ENCODE measurements at places on chromosomes 13 and 19.

DNA sequence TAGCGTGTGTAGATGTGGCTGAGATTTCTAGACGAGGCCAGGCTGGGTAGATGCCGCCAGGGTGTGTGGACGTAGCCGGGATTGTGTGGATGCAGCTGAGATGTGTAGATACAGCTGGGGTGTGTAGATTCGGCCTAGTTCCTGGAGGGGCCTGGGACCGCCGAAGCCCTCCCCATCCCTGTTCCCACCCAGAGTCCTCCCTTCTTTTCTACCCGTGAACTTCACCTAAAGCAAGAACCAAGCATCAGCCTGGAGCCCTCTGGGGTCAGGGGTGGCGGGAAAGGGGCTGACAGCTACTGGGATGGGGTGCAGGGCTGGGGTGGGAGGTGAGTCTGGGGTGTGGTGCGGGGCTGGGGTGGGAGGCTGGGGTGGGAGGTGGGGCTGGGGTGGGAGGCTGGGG, 768 bp downstream of the TMPRSS9 start:
- no peak for DNase-seq

- no peak for DNase-seq
Observed at GRCh38 chr13:24644036-24644435, 36.2 kb upstream of the ATP12A start.

GRCh38 chr19:19510432-19510831, 4.9 kb downstream of the TSSK6 start:
- no peak for DNase-seq

DNA sequence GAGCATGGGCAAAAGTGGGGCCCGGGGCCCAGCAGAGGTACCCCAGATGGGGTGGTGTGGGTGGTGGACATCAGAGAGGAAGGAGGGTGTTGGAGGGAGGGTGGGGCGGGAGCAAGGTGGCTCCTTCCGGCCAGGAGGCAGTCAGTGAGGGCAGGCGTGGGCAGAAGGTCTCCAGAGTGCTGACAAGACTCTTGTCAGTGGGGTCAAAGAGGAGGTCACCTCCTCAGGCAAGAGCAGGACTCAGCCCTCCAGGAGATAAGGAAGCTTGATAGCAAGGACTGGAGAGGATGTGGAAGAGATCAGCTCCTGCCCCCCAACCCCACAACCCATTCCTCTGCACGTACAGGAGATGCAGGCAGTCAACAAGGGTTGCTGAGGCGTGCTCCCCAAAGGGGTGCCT, 9.8 kb downstream of the GJA3 start:
- no peak for DNase-seq

DNA sequence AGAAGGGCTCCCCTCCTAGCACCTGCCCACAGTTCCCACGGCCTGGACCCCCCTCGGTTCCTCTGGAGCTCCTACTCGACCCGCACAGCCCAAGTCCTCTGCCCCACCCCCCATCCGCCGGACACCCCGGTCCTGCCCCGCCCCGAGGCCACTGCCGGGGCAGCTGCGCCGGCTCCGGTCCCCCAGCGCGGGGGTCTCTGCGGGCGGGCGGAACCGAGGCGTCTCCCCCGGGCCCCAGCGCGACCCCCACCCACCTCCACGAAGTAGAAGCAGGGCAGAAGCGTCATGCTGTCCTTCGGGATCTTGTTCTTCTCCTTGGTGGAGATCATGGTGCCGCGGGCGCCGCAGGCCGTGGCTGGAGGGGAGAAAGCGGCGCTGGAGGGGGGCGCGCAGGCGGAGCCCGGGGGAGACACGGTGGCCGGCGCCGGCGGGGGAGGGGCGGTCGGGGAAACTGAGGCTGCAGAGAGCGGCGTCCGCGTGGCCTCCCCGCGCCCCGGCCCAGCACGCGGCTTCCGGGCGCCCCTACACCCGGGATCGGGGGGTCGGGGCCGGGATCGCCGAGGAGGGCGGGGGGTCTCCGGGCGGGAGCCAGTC, 427 bp downstream of the PLPPR3 start:
- no peak for DNase-seq

- peak; percentile 82 for DNase-seq
Observed at GRCh38 chr19:49983645-49984229, 22.8 kb upstream of the SIGLEC11 start.

Data from activated CD4-positive, alpha-beta T cell treated with anti-CD3 and anti-CD28 coated beads for 24 hours (primary cell).